ENCODE measurements at places on chromosomes 2 and 18. TPM values are rescaled to one million over a fixed set of nuclear protein-coding genes. Genes with fewer than 3 reads are reported as not detected.

GRCh38 chr2:197498937-197499593 is 575 bp downstream of the HSPD1 start:
- peak; percentile 44 for DNase-seq

DNA sequence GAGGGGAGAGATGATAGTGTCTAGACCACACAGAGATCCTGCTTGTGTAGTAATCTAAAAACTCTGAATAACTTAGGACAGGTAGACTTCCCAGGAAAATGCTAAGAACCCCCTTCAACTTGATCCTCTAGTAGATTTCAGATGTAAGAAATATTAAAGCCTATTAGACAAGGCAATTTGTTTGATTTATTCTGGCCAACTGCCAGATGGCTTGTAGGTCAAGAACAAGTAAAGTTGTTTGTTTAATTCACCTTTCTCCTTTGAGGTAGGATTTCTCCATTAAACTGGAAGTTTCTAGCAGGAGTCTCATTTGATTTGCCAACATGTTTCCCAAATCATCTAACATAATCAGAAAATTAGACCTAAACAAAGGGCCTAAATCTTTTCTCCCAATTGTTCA is 48.6 kb downstream of the SH3RF3 start:
- DNase-seq: no peak

- DNase-seq: no peak
Measured at GRCh38 chr2:239890206-239890746, 134.9 kb downstream of the NDUFA10 start.

DNA sequence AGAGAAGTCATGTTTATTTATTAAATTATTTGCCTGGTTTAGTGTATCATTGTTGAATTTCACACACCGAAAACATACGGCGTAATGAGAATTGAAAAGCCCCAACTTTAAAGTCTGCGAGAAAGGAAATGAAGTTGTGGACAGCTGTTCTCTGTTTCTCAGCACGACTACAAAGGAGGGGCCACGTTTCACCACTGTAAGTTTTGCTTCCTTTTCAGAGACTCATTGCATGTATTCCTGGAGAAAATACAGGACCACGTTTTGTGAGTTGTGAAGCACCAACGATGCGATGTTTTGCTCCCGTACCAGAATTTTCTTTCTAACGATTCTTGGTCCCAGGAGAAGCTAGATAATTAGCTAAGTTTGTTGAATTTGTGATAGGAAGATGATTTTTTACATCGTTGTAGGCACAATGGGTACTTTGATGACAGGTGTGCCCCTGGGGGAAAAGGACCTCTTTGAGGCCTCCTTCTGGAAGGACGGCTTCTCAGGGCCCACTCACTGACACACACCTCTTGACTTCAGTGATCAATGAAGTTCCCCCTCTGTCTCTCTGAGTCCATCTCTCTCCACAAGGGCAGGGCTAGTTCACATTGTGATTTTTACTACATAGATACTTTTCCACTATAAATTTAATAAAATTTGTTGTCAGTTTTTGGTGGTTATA is 23.7 kb upstream of the ACKR3 start:
- DNase-seq: no peak

DNA sequence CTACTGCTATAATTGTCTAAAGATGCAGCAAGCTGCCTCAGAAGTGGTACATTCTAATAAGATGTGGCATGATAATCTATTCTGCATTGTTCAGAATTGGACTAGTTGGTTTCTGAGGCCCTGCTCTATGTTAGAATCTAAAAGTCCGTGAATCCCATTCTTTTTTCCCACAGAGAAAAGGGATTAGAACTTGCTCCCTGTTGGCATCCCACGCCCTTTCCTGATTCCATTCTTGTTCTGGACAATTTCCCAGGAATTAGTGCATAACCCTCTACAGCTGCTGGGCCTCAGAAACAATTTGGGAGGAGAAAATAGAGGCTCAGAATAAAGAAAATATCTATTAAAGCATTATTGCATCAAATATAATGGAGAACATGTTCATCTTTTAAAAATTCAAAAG is 282.7 kb downstream of the NRXN1 start:
- DNase-seq: no peak

LRRTM4 gene
- total RNA-seq: not detected

MAPK4 gene
- total RNA-seq: not detected

All from K562 (cell line).